Dorsolateral prefrontal cortex (tissue), 122 donors: ENCODE measurements at places on chromosomes 6 and 20. TPM values are rescaled to one million over a fixed set of nuclear protein-coding genes. Genes with fewer than 3 reads are reported as not detected.

Gene CASS4
- 1.5 TPM for total RNA-seq

Gene ENPP5
- total RNA-seq, result 29.9 TPM

Gene NOX3
- not detected for total RNA-seq

Gene ZC3H12D
- 2.4 TPM for total RNA-seq

Gene LZTS3
- 186 TPM for total RNA-seq

Gene HRH3
- 23.3 TPM for total RNA-seq

Gene TRIM15
- not detected for total RNA-seq

Gene CST5
- not detected for total RNA-seq

Gene MICB
- 2.7 TPM for total RNA-seq

Gene JPH2
- 0.33 TPM for total RNA-seq

Gene PGC
- total RNA-seq, result 1.1 TPM

Gene TMEM217
- 0.79 TPM for total RNA-seq

Gene KCNQ5
- 69.4 TPM for total RNA-seq

Gene STK4
- total RNA-seq, result 37.6 TPM

Gene OR2H1
- total RNA-seq, result not detected

Gene SLC16A10
- total RNA-seq, result 16.0 TPM

Gene KIF3B
- total RNA-seq, result 63.2 TPM

Gene BNIP5
- total RNA-seq, result not detected

Gene BPI
- total RNA-seq, result not detected

Gene LY6G5C
- total RNA-seq, result 8.0 TPM

Gene CHRNA4
- 29.1 TPM for total RNA-seq

Gene CYP21A2
- 2.2 TPM for total RNA-seq

Gene HLA-DPA1
- total RNA-seq, result 42.8 TPM

Gene PSMB8
- total RNA-seq, result 11.3 TPM

Gene FITM2
- total RNA-seq, result 17.8 TPM

Gene PLN
- 0.60 TPM for total RNA-seq

Gene LYRM4
- 37.0 TPM for total RNA-seq

Gene XKR7
- total RNA-seq, result 4.1 TPM

Gene CST1
- not detected for total RNA-seq

Gene RRBP1
- 33.3 TPM for total RNA-seq

Gene DUSP15
- total RNA-seq, result 5.9 TPM

Gene VEGFA
- total RNA-seq, result 47.4 TPM

Gene FHL5
- 4.8 TPM for total RNA-seq

Gene SIRPB2
- total RNA-seq, result 2.9 TPM

Gene FAM83C
- total RNA-seq, result not detected

Gene TMC2
- total RNA-seq, result 1.1 TPM

Gene SERINC3
- total RNA-seq, result 157 TPM

Gene ULBP2
- 2.0 TPM for total RNA-seq

Gene CCM2L
- 3.9 TPM for total RNA-seq

Gene OR12D3
- not detected for total RNA-seq

Gene SH3BGRL2
- 79.3 TPM for total RNA-seq

Gene RAB23
- total RNA-seq, result 7.9 TPM

Gene SYCP2
- 7.0 TPM for total RNA-seq

Gene GDAP1L1
- total RNA-seq, result 49.7 TPM

Gene DOK5
- 15.8 TPM for total RNA-seq

Gene FOXS1
- 1.5 TPM for total RNA-seq

Gene HCRTR2
- 0.90 TPM for total RNA-seq

Gene RAD21L1
- total RNA-seq, result 0.77 TPM

Gene NRSN1
- 65.1 TPM for total RNA-seq

Gene C20orf144
- not detected for total RNA-seq
